Renal cortical epithelial cell (primary cell): ENCODE measurements at places on chromosomes 13 and 19. TPM values are rescaled to one million over a fixed set of nuclear protein-coding genes. Genes with fewer than 3 reads are reported as not detected.

- DNase-seq: no peak
Measured at GRCh38 chr19:55090564-55090963, 14.9 kb downstream of the EPS8L1 start.

DNA sequence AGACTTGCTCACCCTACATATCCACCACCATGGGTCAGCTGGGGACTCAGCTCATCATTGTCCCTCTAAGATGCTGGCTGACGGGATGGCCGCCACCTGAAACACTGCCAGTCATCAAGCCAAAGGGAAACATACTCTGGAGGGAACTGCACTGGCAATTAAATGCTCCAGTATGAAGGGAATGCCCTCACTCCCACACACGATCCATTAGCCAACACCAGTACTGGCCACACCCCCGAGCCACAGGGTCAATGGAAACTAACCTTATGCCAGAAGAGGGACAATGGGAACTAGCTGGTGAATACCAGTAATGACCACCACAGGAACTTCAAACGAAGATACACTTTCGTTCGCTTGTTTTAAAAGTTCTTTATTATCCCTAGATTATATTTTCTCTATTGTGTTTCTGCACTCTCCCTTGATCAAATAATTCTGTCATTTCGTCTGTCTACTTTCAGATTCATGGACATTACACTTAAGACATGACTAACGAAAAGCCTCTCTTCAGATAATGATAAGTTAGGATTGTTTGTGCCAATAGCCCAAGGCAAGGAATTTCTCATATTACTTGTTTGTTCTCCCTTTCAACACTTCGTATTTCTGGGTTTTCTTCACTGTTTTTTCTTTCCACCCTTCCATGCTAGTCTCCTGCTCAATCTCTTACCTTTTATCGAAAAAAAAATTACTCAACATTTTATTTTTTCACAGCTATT is 1.7 kb upstream of the ZNF507 start:
- peak; percentile 14 for DNase-seq

DNA sequence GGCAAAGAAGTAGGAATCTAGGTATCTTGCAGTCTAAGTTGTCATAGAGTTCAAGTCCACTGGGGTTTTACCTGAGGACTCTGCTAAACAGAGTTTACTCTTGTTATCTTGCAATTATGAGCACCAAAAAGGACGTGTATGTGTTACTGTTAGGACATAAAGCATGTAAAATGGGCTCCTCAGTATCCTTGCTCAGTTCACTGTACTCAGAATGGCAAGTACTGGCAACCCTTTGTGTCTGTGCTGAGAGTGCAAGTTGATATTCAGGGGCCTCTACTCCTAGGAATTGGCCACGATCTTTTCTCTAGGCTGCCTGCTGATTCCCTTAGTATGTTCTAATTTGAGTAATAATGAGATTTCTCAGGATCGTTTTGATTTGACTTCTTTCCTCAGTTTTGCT is 13.3 kb downstream of the TDRD3 start:
- DNase-seq: no peak

DNA sequence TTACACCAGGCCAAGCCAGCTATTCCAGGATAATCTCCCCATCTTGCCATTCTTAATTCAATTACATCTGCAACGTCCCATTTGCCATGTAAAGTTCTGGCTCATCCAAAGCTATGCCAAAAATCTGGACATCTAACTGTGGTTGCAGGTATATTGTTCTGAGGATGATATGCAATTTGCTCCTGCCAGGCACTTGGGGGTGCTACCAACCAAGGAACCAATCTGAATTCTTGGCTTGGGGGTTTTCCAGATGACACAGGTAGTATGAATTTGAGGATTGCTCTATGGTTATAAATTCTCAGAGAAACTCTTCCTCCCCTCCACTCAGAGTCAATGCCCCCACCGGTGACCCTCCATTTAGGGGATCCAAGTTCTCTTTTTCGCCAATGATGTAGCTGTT is 33.0 kb downstream of the CRYL1 start:
- peak; percentile 40 for DNase-seq

GRCh38 chr19:19719798-19720197 is 13.1 kb downstream of the ZNF14 start:
- DNase-seq: no peak

- peak; percentile 74 for DNase-seq
Measured at GRCh38 chr13:74128156-74128767, 5.9 kb downstream of the KLF12 start.

Gene GDF15
- total RNA-seq: 108 and 190 TPM in 2 replicates

Gene HRC
- total RNA-seq: not detected in 2 replicates
